Activated naive CD4-positive, alpha-beta T cell treated with anti-CD3 and anti-CD28 coated beads, Interleukin-2, amount 10 ng/mL, durations not matched to agents 7 days and 5 days (primary cell): ENCODE measurements at places on chromosomes 6 and 20.
A peak's percentile ranks its signal among the peaks of the same experiment; 100 is the strongest.

DNA sequence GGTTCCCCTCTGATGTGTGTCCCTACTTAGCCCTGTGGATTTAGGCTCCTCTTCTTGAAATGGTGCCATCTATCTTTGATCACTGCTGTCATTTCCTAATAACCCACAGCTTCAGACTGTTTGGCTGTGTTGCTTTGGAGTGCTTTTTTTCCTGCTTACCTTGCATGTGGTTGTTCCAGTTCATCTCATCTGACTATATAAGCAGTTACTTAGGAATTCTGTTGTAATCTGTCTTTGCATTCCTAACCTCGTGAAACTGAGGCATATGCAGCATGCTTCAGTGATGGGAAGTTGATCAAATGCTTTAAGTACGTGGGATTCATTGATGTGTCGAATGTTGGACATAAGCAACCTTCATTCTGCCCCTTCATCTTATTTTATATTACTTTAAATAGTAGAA is 115.8 kb upstream of the FLRT3 start:
- no peak for DNase-seq
- H3K27ac ChIP-seq = no peak overlapping the region
- no peak overlapping the region for H3K4me3 ChIP-seq

DNA sequence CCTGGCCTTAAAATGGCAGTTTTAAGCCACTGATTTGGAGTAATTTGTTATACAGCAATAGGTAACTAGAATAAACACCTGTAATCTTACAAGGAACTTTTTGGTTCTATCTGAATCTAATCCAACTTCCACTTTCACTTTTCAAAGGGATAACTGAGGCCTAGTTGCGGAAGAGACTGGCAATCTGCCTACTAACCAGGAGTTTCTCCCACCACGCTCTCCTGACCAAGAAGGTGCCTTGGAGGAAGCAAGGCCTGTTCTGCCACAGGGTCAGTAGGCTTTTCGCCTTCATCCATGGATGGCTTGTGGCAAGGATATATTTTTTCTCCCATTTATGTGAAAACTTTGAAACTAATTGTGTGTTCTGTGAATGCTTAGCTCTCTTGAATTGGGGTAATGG is 12.9 kb upstream of the MYBL2 start:
- no peak overlapping the region for H3K27ac ChIP-seq
- no peak for DNase-seq
- no peaks in the 10 kb centered on the region for H3K27me3 ChIP-seq
- no peaks in the 10 kb centered on the region for H3K36me3 ChIP-seq
- peaks cover 17% of the 10 kb centered on the region for H3K4me1 ChIP-seq
- H3K4me3 ChIP-seq = no peak overlapping the region

GRCh38 chr20:54550776-54551396 is 75.5 kb downstream of the DOK5 start:
- H3K4me1 ChIP-seq = no peaks in the 10 kb centered on the region
- H3K36me3 ChIP-seq = no peaks in the 10 kb centered on the region
- no peak overlapping the region for H3K27ac ChIP-seq
- DNase-seq = no peak

GRCh38 chr6:33613146-33613794 is 7.9 kb upstream of the ITPR3 start:
- H3K4me1 ChIP-seq = peaks cover 23% of the 10 kb centered on the region
- H3K27me3 ChIP-seq = peaks cover 40% of the 10 kb centered on the region
- no peak overlapping the region for H3K4me3 ChIP-seq
- DNase-seq = no peak
- H3K27ac ChIP-seq = no peak overlapping the region

GRCh38 chr20:15945289-15945688 is 628.0 kb downstream of the KIF16B start:
- no peak overlapping the region for H3K27ac ChIP-seq
- no peaks in the 10 kb centered on the region for H3K27me3 ChIP-seq
- no peaks in the 10 kb centered on the region for H3K36me3 ChIP-seq
- H3K4me3 ChIP-seq = no peak overlapping the region
- no peaks in the 10 kb centered on the region for H3K4me1 ChIP-seq

DNA sequence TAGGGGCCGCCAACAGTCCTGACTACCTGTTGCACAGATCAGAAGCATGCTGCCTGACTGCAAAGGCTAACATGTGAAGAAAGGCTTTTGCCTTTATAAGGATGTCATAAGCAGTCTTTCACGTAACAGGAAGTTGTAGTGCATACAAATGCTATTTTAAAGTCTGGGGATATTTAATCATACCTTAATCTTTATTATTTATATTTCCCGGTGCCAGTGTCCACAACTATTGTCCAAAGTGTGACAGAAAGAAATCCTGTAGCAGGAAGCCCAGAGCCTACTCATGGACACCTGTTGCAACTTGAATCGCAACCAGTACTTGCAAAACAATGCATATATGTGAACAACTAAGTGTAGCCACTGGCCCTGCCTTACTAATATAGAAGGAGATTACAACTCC is 235.8 kb downstream of the ALDH8A1 start:
- H3K27me3 ChIP-seq = no peaks in the 10 kb centered on the region
- no peaks in the 10 kb centered on the region for H3K36me3 ChIP-seq
- no peak overlapping the region for H3K4me3 ChIP-seq
- no peak overlapping the region for H3K27ac ChIP-seq

DNA sequence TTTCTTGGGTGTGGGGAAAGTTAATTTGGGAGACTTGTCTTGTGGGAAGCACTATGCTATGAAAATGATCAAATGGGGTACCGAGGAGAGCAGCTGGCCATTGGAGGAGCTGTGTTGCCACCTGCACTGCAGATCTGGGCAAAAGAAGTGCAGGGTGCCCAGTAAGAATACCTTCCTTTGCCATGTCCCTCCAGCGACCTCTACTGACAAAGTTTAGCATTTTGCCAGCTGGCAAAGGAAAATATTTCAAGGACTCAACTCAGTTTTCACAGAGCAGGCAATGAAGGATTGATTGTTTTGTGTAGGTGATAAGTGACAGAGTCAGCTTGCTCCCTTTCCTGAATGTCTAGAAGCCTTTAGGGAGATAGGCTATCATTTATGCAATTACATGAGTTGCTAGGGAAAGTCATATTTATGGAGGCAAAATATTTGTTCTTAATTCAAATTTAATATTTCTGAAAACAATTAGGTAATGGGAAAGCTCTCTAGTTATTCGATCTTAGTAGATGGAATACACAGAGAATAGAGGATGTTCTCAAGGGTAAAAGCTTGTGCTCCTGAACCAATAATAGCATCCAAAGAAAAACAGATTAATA is 118.4 kb downstream of the FARS2 start:
- H3K4me3 ChIP-seq = no peak overlapping the region
- H3K4me1 ChIP-seq = no peaks in the 10 kb centered on the region
- H3K27me3 ChIP-seq = no peaks in the 10 kb centered on the region
- peak; percentile 54 for DNase-seq

DNA sequence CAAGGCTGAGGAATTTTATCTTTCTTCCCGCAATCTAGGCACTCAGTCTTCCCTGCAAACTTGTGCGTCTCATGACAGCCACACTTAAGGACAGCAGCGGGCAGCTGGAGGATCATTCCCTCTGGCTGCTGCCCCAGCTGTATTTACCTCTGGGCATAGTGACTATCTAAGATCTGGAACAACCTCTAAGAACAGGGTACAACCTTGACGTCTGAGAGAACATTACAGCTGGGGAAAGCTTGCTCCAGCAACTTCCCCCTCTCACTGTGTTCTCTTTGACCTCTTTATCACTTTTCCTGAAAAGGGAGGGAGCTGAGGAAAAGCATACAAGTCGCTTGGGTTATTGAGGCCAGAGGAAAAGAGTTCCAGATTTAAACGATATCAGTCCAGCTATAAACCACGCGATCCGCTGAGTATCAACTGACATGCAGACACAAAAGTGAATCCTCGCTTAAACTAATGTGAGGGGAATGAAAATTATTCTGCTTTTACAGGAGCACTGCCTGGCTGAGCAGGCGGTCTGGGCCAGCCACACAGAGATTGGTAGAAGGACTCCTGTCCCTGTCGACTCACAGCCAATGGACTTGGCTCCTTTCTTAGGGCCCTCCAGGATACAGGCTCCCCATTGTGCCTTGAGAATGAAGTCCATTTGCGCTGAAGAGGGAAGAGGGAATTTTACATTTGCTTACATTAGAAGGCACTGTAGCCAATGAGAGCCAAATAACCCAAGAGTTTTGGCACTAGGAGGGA is 153.3 kb downstream of the QRSL1 start:
- H3K4me1 ChIP-seq = no peaks in the 10 kb centered on the region
- H3K27me3 ChIP-seq = peaks cover 17% of the 10 kb centered on the region
- no peak overlapping the region for H3K4me3 ChIP-seq

DNA sequence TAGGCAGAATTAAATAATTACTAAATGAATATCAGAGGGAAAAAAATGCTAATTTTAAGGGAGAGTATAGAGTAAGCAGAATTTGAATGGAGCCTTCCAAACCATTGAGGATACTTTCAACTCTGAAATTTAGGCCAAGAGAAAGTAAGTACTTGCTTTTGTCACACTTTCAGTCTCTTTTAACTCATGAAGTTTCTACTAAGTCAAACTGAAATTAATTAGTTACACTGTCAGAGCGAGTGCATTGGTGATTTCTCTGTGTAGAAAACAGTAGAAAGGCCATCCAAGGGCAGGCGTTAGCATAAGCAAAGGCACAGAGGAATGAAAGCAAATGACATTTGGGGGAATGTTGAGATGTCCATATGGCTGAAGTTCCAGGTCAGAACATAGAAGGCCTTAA is 92.9 kb downstream of the PLEKHG1 start:
- H3K27ac ChIP-seq = no peak overlapping the region
- peaks cover 10% of the 10 kb centered on the region for H3K27me3 ChIP-seq
- no peaks in the 10 kb centered on the region for H3K36me3 ChIP-seq
- no peak overlapping the region for H3K4me3 ChIP-seq

GRCh38 chr6:145924600-145924999 is 39.6 kb downstream of the SHPRH start:
- no peak overlapping the region for H3K27ac ChIP-seq
- H3K27me3 ChIP-seq = no peaks in the 10 kb centered on the region
- no peak for DNase-seq
- H3K4me1 ChIP-seq = no peaks in the 10 kb centered on the region
- peaks cover 29% of the 10 kb centered on the region for H3K36me3 ChIP-seq
- H3K4me3 ChIP-seq = no peak overlapping the region

DNA sequence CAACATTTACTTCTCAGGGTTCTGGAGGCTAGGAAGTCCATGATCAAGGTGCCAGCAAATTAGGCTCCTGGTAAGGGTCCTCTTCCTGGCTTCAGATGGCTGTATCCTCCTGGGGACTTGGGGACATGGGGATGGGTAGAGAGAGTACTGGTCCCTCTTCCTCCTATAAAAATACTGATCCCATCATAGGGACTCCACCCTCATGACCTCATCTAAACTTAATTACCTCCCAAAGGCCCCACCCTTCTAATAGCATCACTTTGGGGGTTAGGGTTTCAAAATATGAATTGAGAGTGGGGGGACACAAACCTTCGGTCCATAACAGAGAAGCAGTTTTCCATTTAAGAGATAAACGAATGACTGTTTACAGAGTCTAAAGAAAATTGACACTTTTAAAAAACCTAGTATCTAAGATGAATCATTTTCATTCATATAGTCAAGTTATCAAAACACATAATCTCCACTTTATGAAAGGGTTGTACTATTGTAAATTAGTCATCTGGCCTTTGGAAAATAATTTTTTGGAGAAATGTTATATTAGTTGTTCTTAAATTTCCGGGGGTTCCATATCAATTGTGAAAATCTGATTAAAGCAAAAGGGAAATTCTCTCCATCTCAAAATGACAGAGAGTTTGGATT is 33.5 kb downstream of the ELOVL5 start:
- no peak for DNase-seq
- no peak overlapping the region for H3K4me3 ChIP-seq
- H3K4me1 ChIP-seq = peaks cover 68% of the 10 kb centered on the region

- peaks cover 35% of the 10 kb centered on the region for H3K36me3 ChIP-seq
- no peak overlapping the region for H3K27ac ChIP-seq
- DNase-seq = no peak
Measured at GRCh38 chr6:31156641-31157040, 961 bp downstream of the CCHCR1 start.

DNA sequence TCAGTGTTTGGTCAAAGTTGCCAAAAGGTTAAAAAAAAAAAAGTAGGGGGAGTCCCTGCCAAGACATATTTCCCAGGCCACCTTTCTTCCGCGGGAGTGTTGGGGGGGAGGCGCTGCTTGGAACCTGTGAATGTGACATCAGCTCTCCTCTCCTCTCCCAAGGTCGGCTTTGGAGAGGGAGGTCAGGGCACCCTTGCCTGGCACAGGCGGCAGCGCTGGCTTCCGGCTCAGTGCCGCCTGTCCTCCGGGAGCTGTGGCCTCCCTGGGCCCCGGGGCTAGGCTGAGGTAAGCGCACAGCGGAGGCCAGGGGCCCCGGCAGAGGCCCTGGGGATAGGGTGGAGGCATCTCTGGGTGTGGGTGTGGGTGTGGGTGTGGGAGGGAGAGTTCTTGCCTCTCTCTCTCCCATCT is 1.9 kb upstream of the EDN1 start:
- peaks cover 17% of the 10 kb centered on the region for H3K4me1 ChIP-seq
- H3K27ac ChIP-seq = no peak overlapping the region
- no peaks in the 10 kb centered on the region for H3K36me3 ChIP-seq
- H3K27me3 ChIP-seq = peaks cover 65% of the 10 kb centered on the region
- no peak overlapping the region for H3K4me3 ChIP-seq
- no peak for DNase-seq

- no peaks in the 10 kb centered on the region for H3K27me3 ChIP-seq
- no peaks in the 10 kb centered on the region for H3K36me3 ChIP-seq
- no peak for DNase-seq
- no peak overlapping the region for H3K27ac ChIP-seq
Measured at GRCh38 chr6:115634887-115635286, 425.8 kb downstream of the FRK start.

GRCh38 chr6:13851330-13851729 is 37.0 kb upstream of the MCUR1 start:
- peaks cover 28% of the 10 kb centered on the region for H3K27me3 ChIP-seq
- H3K36me3 ChIP-seq = no peaks in the 10 kb centered on the region
- no peak overlapping the region for H3K4me3 ChIP-seq
- no peak overlapping the region for H3K27ac ChIP-seq

DNA sequence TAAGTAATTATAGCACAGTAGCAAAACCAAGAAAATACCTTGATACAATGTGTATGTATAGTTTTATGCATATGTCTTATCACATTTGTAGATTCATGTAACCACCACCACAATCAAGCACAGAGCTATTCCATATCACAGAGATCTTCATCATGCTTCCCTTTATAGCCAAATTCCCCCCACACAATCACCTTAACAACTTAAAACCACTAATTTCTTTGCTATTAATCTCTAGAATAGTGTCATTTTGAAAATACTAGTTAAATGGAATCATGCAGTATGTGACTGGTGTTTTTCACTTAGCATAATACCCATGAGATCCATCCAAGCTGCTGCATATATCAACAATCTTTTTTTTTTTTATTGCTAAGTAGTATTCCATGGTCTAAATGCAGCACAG is 8.2 kb downstream of the HLA-DRA start:
- peaks cover 42% of the 10 kb centered on the region for H3K27me3 ChIP-seq
- peaks cover 8% of the 10 kb centered on the region for H3K36me3 ChIP-seq
- H3K4me3 ChIP-seq = no peak overlapping the region
- no peak overlapping the region for H3K27ac ChIP-seq
- H3K4me1 ChIP-seq = no peaks in the 10 kb centered on the region
